ENCODE measurements at places on chromosomes 4 and X.

GRCh38 chrX:147876849-147877646, 34.7 kb upstream of the FMR1 start:
- DNase-seq = no peak

DNA sequence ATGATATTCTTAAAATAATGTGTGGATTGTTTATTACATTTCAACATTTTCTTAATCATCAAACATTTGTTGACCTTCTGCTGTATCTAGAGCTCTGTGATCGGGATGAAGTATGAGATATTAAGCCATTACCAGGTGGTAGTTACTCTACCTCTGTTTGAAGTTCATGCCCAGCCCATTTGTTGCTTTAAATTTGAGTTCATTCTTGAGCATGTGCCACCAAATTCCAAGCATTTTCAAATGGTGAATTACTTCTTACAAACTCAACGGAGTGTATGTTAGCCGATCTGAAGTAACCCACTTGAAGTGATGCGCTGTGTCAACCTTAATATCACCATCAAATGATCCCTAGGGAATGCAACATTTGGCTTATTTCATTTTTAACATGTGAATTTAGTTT, 7.3 kb upstream of the DTHD1 start:
- no peak for DNase-seq

GRCh38 chr4:10655968-10656367, 28.6 kb downstream of the CLNK start:
- DNase-seq = no peak

DNA sequence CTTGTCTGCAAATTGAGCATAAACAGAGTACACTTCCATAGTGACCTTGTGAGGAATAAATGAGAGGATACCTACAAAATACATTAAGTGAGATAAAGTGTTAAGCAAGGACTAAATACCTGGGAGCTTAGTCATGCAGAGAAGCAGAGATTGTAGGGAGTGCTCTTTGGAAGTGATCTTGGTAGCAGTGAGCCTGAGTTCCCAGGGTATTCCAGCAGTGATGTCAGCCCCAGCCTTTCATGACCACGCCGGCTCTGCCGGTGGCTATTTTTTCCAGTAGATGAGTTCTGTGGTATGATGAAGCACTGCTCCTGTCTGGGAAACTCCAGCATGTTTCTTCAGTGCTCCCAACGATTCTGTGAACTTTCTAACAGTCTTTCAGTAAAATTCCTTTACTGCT, 391.5 kb upstream of the IGFBP7 start:
- DNase-seq = no peak

DNA sequence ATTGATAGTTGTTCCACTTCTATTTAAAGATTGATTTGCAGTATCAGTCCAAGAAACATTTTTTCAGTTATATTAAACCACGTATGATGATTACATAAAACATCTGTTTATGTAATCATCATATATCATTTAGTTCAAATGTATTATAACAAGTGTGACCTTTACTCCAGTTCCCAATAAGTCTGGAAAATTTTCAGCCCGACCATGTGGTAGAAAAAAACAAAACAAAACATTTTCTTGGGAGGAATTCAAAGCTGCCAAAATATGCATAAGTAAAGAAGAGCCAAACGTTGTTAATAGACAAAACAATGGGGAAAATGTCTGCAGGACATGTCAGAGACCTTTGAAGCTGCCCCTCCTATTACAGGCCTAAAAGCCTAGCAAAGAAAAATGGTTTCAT, 709.1 kb downstream of the FAT4 start:
- DNase-seq = no peak

Data from CD4-positive, alpha-beta T cell treated with Interleukin-15 for 4 hours (primary cell).